ENCODE measurements at places on chromosomes 7 and 10.

- DNase-seq = no peak
Measured at GRCh38 chr10:14698829-14699170, 75.9 kb downstream of the FAM107B start.

DNA sequence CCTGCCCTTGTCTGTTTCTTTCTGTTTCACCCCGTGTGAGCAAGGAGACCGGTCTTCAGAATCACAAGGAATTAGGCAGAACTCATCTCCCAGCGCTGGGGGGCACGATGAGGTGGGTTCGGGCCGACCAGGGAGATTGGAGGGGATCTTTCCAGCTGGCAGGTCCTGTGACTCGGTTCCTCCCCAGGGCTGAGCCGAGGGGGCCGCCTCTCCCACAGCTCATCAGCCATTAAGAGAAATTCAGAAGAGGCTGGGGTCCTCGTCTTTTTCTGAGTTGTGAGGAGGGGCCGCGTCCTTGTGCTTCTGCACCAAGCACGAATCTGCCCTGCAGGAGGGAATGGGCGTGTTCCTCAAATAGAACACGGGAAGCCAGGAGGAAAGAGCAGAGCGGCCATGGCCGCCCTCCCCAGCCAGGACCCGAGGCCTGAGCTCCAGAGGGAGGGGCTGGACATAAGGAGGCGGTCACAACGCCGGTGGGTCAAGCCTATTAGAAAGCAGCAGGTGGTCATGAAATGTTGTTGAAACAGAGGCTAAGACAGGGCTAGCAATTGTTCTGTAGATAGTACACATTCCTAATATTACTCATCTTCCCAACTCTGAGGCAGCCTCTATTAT is 125.3 kb downstream of the ADARB2 start:
- no peak for DNase-seq

- DNase-seq = no peak
Measured at GRCh38 chr10:129962872-129963640, 1.0 kb downstream of the EBF3 start.

- no peak for DNase-seq
Measured at GRCh38 chr10:131227163-131227740, 84.3 kb downstream of the TCERG1L start.

- DNase-seq = no peak
Measured at GRCh38 chr10:23980094-23980493, 228.8 kb upstream of the KIAA1217 start.

DNA sequence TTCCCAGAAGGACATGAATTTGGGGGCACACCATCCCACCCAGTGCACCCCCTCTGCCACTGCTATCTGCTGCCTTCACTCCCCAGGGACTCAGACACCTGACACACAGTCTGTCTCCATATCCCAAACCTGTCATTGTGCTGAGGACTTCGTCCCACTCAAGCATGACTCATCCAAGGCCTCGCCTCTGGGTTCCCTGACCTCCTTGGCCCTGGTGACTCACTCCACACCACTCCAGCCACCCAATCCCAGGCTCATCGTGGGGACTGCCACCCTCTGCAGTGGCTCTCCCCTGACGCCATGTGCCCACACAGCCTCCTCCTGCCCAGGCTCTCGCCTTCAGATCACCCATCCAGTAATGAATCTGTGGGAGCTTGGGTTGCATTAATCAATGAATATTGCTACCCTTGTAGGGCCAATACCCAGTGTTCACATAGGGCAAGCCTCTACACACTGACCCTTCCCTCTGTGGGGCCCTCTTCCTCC is 6.6 kb upstream of the INSIG1 start:
- no peak for DNase-seq

GRCh38 chr10:29730969-29731368 is 96.2 kb upstream of the SVIL start:
- no peak for DNase-seq

GRCh38 chr7:82443547-82444219 is at the start of gene CACNA2D1:
Gene CACNA2D1, minus strand, starts transcription at chr7:82443777.
- peak; percentile 93 for DNase-seq
